ENCODE measurements at places on chromosomes 1 and 21. TPM values are rescaled to one million over a fixed set of nuclear protein-coding genes. Genes with fewer than 3 reads are reported as not detected.

- H3K4me1 ChIP-seq = no peaks in the 10 kb centered on the region
- no peaks in the 10 kb centered on the region for H3K27me3 ChIP-seq
- H3K4me3 ChIP-seq = no peak overlapping the region
- no peak overlapping the region for H3K27ac ChIP-seq
- no peaks in the 10 kb centered on the region for H3K36me3 ChIP-seq
These were observed 39.4 kb downstream of the SLC22A15 start for GRCh38 chr1:116015679-116016078.

DNA sequence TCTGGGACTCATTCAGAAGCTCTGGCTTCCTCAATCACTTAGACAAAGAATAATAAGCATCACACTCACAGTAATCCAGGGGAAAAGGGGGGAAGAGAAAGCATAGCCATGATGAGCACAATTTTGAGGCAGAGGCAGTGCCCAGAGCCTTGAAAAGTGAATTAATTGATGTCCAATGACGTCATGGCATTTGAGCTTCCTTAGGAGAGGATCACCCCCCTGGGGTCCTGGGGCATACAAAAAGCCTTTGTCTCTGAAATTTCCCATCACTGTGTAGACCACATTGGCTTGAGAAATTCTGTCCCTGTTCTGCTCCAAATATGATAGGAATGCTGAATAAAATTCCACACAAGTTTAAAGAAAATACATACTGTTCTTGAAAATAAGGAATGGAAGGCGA lies 84.3 kb upstream of the COA6 start:
- no peaks in the 10 kb centered on the region for H3K4me1 ChIP-seq
- no peak overlapping the region for H3K4me3 ChIP-seq
- no peaks in the 10 kb centered on the region for H3K27me3 ChIP-seq
- no peak overlapping the region for H3K27ac ChIP-seq
- no peaks in the 10 kb centered on the region for H3K36me3 ChIP-seq

DNA sequence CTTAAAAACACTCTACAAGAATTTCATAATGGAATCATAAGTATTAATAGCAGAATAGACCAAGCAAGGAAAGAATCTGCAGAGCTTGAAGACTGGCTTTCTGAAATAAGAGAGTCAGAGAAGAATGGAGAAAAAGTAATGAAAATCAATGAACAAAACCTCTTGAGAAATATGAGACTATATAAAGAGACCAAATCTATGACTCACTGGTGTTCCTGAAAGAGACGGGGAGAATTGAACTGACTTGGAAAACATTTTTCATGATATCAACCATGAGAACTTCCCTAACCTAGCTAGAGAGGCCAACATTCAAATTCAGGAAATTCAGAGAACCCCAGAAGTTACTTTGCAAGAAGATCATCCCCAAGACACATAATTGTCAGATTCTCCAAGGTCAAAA lies 85.6 kb downstream of the GDAP2 start:
- no peak for DNase-seq
- H3K4me1 ChIP-seq = no peaks in the 10 kb centered on the region
- no peak overlapping the region for H3K4me3 ChIP-seq
- H3K27me3 ChIP-seq = no peaks in the 10 kb centered on the region

DNA sequence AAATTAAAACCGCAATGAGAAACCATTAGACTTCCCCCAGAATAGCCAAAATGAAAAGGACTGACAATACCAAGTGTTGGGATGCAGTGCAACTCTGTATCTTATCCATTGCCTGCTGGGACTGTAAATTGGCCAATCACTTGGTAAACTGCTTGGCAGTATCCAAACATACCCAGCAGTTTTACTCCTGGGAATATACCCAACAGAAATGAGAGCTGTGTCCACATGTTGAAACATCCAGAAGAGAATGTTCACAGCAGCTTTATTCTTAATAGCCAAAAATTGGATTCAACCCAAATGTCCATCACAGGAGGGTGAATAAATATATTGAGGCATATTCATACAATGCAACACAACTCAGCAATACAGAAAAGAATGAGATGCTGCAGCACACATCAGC lies 13.7 kb upstream of the FAM20B start:
- no peak overlapping the region for H3K27ac ChIP-seq
- no peaks in the 10 kb centered on the region for H3K36me3 ChIP-seq
- H3K4me1 ChIP-seq = peaks cover 27% of the 10 kb centered on the region
- DNase-seq = no peak
- no peak overlapping the region for H3K4me3 ChIP-seq

DNA sequence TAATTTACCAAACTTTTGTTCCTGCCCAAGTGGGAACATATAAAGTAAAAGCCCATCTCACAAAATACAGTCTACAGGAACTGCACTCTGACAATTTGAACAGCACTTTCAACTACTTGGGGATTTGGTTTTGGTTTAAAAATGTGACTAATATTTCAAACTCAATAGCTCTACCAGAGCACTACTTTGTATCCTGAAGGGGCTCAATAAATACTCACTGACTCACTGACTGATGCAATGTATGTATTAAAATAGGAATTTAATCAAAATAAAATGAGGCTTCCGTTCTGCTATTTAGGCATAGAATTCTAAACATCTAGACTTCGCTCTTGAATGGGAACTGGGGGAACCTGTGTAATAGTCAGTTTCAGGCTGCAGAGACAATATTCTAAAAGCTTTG lies 21.9 kb downstream of the EFCAB14 start:
- DNase-seq = no peak
- H3K4me3 ChIP-seq = no peak overlapping the region
- H3K27ac ChIP-seq = no peak overlapping the region
- H3K36me3 ChIP-seq = peaks cover 69% of the 10 kb centered on the region
- H3K27me3 ChIP-seq = no peaks in the 10 kb centered on the region
- H3K4me1 ChIP-seq = peaks cover 12% of the 10 kb centered on the region

DNA sequence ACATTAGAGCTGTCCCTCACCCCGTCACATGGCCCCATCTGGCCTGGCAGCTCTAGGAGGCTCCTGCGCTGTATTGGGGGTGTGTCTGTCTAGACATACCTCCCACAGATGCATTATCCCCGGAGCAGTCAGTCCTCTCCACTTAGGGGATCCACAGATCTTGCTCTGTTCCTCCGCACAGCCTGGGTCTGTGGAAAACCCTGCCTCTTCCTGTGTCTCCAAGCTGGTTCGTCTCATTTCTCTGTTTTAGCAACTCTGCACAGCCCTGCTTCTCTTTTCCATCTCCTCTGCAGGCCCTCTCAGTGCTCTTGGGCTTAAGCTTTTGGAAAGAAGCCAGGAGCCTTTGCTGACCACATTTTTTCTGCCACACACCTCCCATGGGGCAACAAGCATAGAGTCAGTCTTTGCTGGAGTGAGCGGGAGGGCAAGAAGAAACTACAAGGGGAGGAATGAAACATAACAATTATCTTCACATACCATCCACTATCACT lies 241.5 kb downstream of the FOXD2 start:
- H3K4me3 ChIP-seq = no peak overlapping the region
- H3K27ac ChIP-seq = no peak overlapping the region
- H3K4me1 ChIP-seq = no peaks in the 10 kb centered on the region
- H3K27me3 ChIP-seq = no peaks in the 10 kb centered on the region

Gene OXCT2
- 1.4 TPM for total RNA-seq
